Keratinocyte (primary cell): ENCODE measurements at places on chromosomes 7 and 10. TPM values are rescaled to one million over a fixed set of nuclear protein-coding genes. Genes with fewer than 3 reads are reported as not detected.
A peak's percentile ranks its signal among the peaks of the same experiment; 100 is the strongest.

DNA sequence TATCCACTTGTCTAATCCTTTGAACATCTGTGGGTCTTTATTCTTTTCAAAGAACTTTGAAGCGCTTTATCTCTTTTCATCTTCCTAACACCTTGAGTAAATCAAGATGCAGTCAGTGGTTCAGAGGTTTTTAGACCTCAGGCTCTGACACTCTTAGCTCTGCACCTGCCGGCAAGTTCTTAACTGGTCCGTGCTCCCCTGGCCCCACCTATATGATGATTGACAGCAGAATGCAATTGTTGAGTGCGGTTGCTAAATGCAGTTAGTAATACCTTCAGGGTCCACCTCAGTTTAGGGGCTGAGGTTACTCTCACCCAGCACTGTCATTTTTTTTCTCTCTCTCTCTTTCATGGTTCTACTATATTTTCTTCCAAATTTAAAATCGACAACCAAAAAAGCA lies 854.2 kb upstream of the AUTS2 start:
- no peaks in the 10 kb centered on the region for H3K4me1 ChIP-seq
- H3K4me3 ChIP-seq, result no peak overlapping the region
- H3K27me3 ChIP-seq, result no peaks in the 10 kb centered on the region

DNA sequence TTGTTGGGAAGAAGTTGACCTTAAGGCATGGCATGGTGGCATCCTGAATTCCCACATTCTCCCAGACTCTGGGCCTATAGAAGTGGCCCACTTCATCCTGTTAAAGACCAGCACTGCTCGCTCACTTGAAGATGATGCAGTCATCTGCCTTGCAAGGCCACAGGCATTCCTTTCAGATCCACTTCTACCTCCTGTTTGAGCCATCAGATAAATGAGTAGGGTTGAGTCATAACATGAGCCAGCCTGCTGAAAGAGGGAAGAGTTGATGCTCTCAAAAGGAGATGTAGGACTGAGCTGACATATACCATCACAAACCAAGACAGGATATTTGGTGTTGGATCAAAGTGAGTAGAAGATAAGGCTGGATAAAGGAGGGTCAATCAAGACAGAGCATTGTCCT lies 1.5 kb upstream of the EBLN1 start:
- no peak overlapping the region for H3K27ac ChIP-seq
- no peaks in the 10 kb centered on the region for H3K4me1 ChIP-seq
- H3K4me3 ChIP-seq, result no peak overlapping the region
- no peak for DNase-seq

DNA sequence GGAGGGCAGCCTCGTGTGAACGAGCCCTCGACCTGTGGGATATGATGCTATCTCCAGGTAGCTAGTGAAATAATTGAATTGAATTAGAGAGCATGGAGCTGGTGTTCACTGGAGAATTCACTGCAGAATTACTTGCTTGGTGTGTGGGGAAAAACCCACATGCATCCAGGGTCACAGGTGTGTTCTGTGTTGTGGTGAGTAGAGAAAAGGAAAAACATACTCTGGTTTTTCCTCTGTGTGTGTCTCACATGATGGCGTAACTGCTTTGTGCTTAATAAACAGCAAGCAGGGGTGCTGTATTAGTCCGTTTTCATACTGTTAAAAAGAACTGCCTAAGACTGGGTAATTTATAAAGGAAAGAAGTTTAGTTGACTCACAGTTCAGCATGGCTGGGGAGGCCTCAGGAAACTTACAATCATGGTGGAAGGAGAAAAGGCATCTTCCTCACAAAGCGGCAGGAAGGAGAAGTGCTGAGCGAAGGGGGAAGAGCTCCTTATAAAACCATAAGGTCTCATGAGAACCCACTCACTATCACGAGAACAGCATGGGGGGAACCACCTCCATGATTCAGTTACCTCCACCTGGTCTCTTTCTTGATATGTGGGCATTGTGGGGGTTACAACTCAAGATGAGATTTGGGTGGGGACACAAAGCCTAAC lies 62.6 kb downstream of the TACR2 start:
- H3K27me3 ChIP-seq, result no peaks in the 10 kb centered on the region
- H3K36me3 ChIP-seq, result peaks cover 12% of the 10 kb centered on the region
- no peak overlapping the region for H3K27ac ChIP-seq
- no peak for DNase-seq

DNA sequence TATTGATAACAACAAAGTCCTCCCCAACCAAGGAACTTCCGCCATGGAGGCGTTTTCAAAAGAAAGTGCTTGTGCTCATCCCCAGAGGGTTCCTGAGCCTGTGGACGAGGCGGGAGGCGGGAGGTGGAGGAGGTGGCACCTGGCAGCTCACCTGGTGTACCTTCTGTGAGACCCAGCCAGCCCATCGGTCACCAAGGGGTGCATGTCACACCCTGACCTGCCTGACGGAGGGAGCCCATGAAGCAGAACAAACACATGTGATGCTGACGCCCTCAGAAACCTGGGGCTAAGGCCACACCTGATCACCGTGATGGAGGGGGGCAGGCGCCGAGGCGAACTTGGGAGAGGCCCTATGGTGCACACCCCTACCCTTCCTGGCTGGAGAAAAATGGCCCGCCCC lies 458.8 kb downstream of the DNAJB6 start:
- no peaks in the 10 kb centered on the region for H3K36me3 ChIP-seq
- no peaks in the 10 kb centered on the region for H3K27me3 ChIP-seq
- H3K27ac ChIP-seq, result no peak overlapping the region
- H3K4me3 ChIP-seq, result no peak overlapping the region
- no peak for DNase-seq

Gene UNC5B
- polyA plus RNA-seq, result 0.96 to 3.1 TPM (median 1.1 TPM) in 3 replicates

GRCh38 chr10:110118891-110119621 lies 88.3 kb upstream of the MXI1 start:
- H3K4me1 ChIP-seq, result peaks cover 5% of the 10 kb centered on the region
- DNase-seq, result no peak
- H3K27me3 ChIP-seq, result no peaks in the 10 kb centered on the region
- H3K27ac ChIP-seq, result no peak overlapping the region
- no peaks in the 10 kb centered on the region for H3K36me3 ChIP-seq

GRCh38 chr7:135508883-135509588 lies 866 bp downstream of the CNOT4 start:
- H3K27ac ChIP-seq, result peak overlapping the region; percentile 98
- peaks cover 20% of the 10 kb centered on the region for H3K4me1 ChIP-seq
- H3K36me3 ChIP-seq, result peaks cover 3% of the 10 kb centered on the region
- DNase-seq, result no peak
- H3K4me3 ChIP-seq, result peak overlapping the region; percentile 100
- no peaks in the 10 kb centered on the region for H3K27me3 ChIP-seq

Gene CPA2
- 0.33 to 0.41 TPM (median 0.36 TPM) in 3 replicates for polyA plus RNA-seq

DNA sequence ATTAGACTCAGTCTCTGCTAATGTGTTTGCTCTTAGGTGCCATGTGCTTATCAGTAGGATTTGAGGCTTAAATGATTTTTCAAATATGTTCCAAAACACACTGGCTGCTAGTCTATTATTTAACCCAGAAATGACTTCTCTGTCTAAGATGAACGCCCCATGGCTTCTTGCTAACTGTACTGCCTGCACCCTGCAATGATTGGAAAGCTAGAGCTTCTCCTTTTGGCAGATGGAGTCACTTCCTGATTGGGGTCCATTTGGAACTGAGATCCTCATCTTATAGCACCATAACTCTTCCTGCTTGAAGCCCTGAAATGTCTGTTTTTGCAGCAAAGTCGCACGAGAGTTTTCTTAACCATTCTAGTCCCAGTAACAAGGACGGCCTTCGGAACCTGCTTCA lies 186.5 kb upstream of the ADO start:
- no peak for DNase-seq
- H3K27ac ChIP-seq, result no peak overlapping the region
- no peaks in the 10 kb centered on the region for H3K36me3 ChIP-seq
- H3K4me3 ChIP-seq, result no peak overlapping the region
- no peaks in the 10 kb centered on the region for H3K27me3 ChIP-seq

Gene ADAM22
- polyA plus RNA-seq, result 0.03 to 0.11 TPM (median 0.07 TPM) in 3 replicates

GRCh38 chr7:117296066-117296465 lies 26.8 kb downstream of the WNT2 start:
- no peaks in the 10 kb centered on the region for H3K36me3 ChIP-seq
- no peak overlapping the region for H3K27ac ChIP-seq
- peaks cover 5% of the 10 kb centered on the region for H3K4me1 ChIP-seq
- DNase-seq, result peak; percentile 11

- no peak overlapping the region for H3K27ac ChIP-seq
- H3K36me3 ChIP-seq, result peaks cover 5% of the 10 kb centered on the region
- H3K27me3 ChIP-seq, result no peaks in the 10 kb centered on the region
- no peaks in the 10 kb centered on the region for H3K4me1 ChIP-seq
- H3K4me3 ChIP-seq, result no peak overlapping the region
These were observed 47.5 kb downstream of the RGS10 start for GRCh38 chr10:119495021-119495505.

Gene BMPR1A
- polyA plus RNA-seq, result 14.3 to 22.2 TPM (median 21.4 TPM) in 3 replicates

Gene CRTAC1
- not detected in 3 replicates for polyA plus RNA-seq

Gene GPER1
- polyA plus RNA-seq, result 0.05 to 0.21 TPM (median 0.08 TPM) in 3 replicates

DNA sequence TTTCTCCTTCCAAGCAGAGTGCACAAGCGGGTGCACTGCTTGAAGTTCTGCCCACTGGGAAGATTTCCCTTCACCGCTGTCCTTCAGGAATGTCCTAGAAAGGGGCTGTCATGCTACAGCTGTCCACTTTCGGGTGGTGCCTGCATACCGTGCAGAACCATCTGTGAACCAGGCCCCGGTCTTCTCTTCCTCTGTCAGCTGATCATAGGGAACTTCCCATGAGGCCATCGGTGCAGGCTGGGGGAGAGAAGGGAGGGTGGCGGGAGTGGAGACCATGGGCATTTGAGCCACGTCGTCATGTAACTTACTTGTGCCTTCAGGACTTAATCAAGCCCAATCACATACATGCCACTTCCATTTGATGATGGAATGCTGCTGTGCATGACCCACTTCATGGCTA lies 111.6 kb downstream of the NKX6-2 start:
- peaks cover 3% of the 10 kb centered on the region for H3K4me1 ChIP-seq
- H3K27me3 ChIP-seq, result no peaks in the 10 kb centered on the region
- H3K36me3 ChIP-seq, result no peaks in the 10 kb centered on the region

DNA sequence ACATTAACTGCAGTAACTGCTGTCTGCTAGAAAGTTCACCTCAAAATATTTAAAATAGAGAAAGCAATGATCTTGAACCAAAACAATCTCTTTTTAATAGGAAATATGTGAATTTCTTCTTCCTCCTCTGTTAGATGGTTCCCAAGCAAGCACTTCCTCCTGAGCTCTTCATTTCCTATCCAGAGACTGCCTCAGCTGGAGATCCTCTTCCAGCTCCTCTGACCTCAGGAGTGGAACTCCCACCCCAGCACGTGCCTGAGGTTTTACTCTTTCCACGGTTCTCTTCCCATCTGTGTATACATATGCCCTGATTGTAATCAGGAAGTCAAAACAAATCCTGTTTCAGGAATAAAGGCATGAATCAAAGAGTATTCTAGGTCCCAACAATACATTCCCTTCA lies 5.6 kb downstream of the DENND11 start:
- peaks cover 6% of the 10 kb centered on the region for H3K4me1 ChIP-seq
- H3K27me3 ChIP-seq, result no peaks in the 10 kb centered on the region
- H3K36me3 ChIP-seq, result no peaks in the 10 kb centered on the region

Gene TMEM270
- polyA plus RNA-seq, result not detected in 3 replicates

- no peaks in the 10 kb centered on the region for H3K36me3 ChIP-seq
- peaks cover 26% of the 10 kb centered on the region for H3K4me1 ChIP-seq
- peak overlapping the region; percentile 10 for H3K27ac ChIP-seq
- no peak overlapping the region for H3K4me3 ChIP-seq
- H3K27me3 ChIP-seq, result no peaks in the 10 kb centered on the region
These were observed 123.7 kb downstream of the KAT6B start for GRCh38 chr10:74949843-74950765.

Gene RARRES2
- not detected in 3 replicates for polyA plus RNA-seq

GRCh38 chr10:69684020-69684980 lies 54.3 kb downstream of the FAM241B start:
- H3K27me3 ChIP-seq, result peaks cover 33% of the 10 kb centered on the region
- no peak overlapping the region for H3K4me3 ChIP-seq
- peak; percentile 19 for DNase-seq

DNA sequence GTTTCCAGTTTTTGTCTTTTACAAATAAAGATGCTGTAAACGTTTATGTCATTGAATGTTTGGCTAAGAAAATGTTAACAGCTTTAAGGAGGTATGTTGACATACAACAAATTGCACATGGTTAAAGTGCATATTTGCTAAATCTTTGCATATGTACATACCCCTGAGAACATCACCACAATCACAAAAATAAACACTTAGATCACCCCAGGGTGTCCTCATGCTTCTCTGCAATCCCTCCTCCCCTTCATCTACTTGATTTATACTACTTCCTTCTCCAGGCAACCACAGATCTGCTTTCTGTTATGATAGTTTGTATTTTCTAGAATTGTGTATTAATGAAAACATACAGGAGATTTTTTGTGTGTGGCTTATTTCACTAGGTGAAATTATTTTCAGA lies 209.5 kb downstream of the GLRX3 start:
- no peaks in the 10 kb centered on the region for H3K27me3 ChIP-seq
- no peaks in the 10 kb centered on the region for H3K36me3 ChIP-seq

DNA sequence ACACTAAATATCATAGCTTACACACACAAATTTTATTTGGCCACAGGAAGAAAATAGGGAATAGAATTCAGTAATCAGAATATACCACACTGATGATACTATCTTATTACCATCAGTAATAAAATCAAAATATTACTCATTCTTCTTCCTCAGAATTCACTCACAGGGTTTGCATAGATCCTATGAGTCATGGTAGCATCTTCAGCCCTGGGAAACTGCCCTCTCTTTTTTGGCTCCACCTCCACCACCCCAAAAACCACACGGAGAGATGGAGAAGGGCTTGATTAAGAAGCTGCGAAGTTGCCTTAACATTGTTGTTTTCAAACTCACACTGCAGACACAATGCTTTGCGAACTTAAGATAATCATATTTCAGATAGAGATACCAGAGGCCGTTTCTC lies 154.1 kb upstream of the AHR start:
- no peak overlapping the region for H3K27ac ChIP-seq
- H3K36me3 ChIP-seq, result no peaks in the 10 kb centered on the region
- peaks cover 31% of the 10 kb centered on the region for H3K4me1 ChIP-seq
- no peak overlapping the region for H3K4me3 ChIP-seq
- DNase-seq, result no peak
- no peaks in the 10 kb centered on the region for H3K27me3 ChIP-seq
